Inflammatory macrophage treated with lipopolysaccharide for 4 hours (primary cell): ENCODE measurements at places on chromosomes 1 and 21.

GRCh38 chr21:21929789-21930188 lies 931.6 kb downstream of the NCAM2 start:
- no peak for DNase-seq

DNA sequence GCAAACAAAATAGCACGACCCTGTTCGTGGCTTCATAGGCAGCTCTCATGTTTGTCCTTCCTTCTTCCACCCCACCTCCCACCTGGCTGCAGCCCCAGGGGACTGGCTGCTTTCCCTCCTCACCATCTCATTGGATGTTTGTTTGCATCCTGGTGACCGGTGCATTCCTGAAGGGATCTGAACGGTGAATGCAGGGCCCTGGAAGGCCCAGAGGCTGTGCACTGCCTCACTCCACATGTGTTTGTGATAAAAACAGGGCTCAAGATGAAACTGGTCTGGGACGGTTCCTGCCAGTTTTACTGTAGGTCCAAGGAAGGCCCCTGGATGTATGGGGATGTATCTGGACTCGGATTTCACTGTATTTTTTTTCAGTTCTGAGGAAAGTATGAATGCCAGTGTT lies 42.8 kb downstream of the CNN3 start:
- no peak for DNase-seq

GRCh38 chr1:160130939-160131338 lies 15.4 kb downstream of the ATP1A2 start:
- no peak for DNase-seq

GRCh38 chr1:33181921-33182341 lies at the start of gene TRIM62:
TSS of gene TRIM62 (minus strand) at chr1:33182043. CDS start at chr1:33181432, 611 bp downstream.
- DNase-seq = peak; percentile 92

GRCh38 chr21:46151989-46152926 lies 3.1 kb downstream of the FTCD start:
- DNase-seq = no peak

GRCh38 chr1:239854922-239855321 lies 236.8 kb upstream of the FMN2 start:
- DNase-seq = no peak

GRCh38 chr1:38235705-38236104 lies 189.1 kb upstream of the POU3F1 start:
- DNase-seq = no peak

DNA sequence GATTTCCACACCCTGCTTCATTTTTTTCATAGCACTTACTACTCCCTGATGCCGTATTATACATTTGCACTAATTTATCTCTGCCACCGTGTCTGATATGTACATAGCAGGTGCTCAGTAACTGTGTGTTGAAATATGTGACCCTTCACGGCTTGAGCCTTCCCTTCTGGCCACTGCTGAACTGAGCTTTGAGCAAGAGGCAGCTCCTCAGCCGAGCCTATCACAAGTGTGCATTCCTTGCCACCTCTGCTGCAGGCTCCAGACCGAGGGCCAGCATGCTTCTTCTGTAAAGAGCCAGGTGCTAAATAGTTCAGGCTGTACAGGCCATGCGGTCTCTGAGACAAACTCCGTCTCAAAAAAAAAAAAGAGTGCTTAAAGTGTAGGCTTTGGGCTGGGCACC lies 22.6 kb downstream of the PLEKHM2 start:
- no peak for DNase-seq

GRCh38 chr1:228933753-228934152 lies 198.5 kb downstream of the RHOU start:
- no peak for DNase-seq

DNA sequence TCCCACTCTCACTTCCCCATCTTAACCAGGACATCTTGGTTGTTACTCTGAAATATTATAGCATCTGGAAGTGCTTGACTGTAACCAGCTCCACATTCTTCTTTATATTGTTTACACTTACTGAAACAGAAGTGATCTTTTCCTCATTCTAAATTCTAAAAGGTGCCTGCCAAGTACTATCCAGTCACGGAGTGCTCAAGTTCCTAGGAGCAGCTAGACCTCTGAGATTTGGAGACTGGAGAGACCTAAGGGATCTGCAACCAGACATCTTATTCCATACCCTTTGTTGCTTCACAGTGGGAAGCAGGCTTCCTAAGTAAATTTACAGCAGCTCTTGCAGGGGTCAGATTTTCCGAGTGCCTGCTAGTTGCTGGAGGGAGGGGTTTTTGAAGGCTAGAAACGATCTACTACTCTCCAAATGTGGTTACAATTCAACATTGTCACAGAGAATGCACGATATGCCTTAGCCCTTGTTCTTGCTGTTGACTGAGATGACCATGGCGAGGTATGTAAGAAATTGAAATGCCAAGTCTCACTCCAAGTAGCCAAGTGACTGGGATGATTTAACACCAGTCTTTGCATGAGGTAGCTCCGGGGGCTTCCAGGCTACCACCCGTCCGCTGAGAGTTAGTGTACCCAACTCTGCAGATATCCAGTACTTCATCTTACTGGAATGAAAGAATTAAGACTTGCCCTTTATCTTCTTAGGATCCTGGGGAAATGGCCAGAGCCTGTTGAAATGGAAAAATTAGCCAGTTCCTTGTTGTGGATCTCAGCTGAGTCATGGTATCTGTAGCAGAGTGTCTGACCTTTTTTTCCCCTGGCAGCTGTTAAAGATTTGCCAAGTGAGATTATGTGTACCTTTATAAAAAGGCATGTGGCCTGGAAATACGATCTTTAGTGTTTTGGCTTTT lies 150.8 kb downstream of the MAST2 start:
- no peak for DNase-seq

DNA sequence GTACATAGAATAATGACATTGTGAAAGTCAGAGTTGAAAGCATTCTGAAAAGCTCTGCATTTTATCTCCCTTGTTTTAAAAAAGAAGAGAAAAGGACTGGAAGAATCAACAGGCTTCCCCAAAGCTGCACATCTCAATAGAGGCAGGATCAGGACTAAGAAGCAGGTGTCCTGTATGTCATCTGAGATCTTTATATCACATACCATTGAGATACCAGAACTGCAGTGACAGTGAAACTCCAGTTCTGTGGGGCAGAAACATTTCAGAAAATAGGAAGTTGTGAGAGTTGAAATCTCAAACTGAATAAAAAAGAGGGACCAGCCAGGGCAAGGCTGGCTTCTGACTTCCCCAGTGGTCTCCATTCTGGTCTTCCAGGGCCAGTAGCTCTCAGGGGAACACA lies 33.0 kb upstream of the SH2D1B start:
- peak; percentile 19 for DNase-seq

DNA sequence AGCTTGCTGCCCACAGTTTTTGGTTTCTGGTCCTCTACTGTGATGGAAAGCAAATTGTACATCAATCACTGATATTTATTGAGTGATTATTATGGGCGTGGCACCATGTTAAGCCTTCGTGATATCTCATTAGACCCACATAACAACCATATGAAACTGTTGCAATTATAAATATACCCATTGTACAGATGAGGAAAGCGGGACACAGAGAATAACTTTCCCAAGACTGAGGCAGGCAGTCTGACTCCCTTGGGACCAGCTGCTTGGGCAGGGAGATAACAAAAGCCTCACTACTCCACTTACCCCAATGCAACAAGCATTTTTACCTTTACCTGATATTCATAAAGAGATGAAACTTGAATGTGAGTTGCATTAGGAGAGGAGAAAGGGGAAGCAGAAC lies 4.3 kb upstream of the CASZ1 start:
- no peak for DNase-seq

DNA sequence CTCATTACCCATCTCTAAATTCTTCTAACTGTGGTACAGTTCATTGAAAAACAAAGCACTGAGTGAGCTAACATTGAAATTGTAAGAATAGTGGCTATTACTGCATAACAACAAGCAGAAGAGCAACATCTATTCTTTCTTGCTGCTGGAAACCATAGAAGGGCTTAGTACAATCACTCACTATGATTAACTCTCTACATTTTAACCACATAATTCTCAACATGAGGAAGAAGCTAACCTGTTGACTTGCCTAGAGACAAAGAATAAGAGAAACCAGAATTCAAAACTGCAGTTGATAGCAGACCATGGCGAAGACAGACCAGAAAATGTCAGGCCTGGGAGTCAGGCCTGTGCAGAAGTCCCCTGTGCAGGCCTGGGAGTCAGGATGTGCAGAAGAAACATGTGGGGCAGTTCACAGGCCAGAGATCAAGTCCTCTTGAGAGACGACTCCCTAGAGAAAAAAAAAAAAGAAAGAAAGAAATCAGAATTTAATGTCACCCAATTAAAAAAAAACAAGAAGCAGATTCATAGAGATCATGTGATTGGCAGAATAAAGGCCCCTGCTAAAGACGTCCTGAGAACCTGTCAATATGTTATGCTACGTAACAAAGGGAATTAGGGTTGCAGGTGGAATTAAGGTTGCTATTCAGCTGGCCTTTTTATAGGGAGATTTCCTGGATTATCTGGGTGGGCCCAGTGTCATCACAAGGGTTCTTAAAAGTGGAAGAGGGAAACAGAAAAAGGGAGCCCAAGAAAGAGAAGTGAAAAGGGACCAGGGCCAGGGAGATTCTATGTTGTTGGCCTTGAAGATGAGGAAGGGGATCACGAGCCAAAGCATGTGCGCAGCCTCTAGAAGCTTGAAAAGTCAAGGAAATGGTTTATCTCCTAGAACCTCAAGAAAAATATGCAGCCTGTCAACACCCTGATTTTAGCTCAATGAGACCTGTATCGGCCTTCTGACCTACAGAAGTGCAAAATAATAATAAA lies 94.9 kb downstream of the MRPL39 start:
- DNase-seq = peak; percentile 49

- no peak for DNase-seq
Measured at GRCh38 chr21:45016406-45017038, 57.9 kb upstream of the ADARB1 start.

DNA sequence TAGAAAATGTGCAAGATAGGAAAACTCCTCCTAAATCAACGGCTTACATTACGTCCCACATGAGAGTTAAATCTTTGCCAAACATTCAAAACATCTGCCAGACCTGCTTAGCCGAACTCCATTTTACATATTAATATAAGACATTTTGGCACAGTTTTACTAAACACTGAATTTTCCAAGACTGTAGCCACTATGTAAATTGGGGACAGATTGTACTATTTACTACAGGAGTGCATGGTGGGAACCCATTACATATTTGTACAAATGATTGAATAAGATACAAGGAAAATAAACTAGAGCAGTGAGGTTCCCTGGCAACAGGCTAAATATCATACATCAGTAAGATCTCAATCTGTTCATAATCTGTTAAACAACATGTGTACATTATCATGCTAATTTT lies 1234.4 kb downstream of the KCNT2 start:
- DNase-seq = no peak

DNA sequence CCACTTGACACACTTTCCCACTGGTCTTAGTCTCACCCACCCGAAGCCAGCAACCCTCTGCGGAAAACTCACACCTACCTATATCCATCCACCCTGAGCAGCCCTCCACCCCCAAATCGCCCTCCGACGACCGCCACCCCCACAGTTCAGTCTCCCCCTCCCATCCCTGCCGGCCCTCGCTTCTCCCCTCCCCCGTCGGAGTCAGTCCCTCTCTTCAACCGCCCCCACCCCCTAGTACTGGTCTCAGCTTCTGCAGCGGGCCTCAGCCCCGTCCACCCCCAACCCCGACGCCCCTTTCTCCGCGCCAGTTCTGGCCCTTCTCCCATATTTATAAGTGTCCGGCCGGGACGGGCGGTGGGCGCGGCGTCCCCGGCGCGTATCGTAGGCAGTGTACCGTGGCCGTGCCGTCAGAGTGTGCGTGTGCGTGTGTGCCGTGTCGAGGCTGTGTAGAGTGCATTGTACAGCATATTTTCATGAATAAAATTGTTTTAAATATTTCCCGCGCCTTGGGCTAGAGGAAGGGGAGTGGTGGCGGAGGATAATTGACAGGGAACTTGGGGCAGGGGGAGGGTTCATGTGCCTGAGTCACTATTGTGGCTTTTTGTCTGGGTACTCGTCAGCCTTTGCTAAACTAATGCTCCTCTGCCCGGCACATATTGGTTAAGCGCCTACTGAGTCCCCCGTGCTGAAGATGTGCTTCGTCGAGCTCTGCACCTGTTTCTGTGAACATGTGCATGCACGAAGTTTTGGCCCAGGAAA lies 22.0 kb downstream of the FOXO6 start:
- DNase-seq = peak; percentile 29

DNA sequence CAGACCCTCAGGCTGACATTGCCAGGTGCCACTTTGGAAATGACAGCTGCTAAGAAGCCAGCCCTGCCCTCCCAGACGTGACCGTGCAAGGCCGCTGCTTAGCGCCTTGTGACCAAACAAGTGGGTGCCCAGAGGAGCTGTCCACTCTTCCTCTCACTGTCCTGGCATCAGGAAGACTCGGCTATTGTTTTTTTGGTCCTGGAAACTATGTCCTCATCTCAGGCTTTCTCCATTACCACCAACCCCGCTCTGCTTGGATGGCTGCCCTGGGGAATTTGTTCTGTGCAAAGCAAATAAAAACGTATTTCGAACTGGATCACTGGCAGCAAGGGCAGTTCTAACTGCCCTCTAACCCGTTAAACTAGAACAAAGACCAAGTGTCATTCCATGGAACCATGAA lies 13.7 kb upstream of the TENT5C start:
- DNase-seq = no peak

DNA sequence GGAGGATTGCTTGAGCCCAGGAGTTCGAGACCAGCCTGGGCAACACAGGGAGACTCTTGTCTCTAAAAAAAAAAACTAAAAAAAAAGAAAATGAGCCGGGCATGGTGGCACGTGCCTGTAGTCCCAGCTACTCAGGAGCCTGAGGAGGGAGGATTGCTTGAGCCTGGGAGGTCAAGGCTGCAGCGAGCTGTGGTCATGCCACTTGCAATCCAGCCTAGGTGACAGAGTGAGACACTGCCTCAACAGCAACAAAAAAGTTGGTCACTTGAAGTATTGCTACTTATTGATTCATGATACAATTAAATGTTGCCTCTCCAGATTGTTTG lies 57.9 kb upstream of the CXADR start:
- no peak for DNase-seq

- DNase-seq = no peak
Measured at GRCh38 chr21:43877936-43878575, 13.0 kb downstream of the AGPAT3 start.

- DNase-seq = no peak
Measured at GRCh38 chr21:39525129-39525528, 73.4 kb downstream of the SH3BGR start.

- no peak for DNase-seq
Measured at GRCh38 chr21:26447932-26448475, 125.1 kb downstream of the CYYR1 start.

- no peak for DNase-seq
Measured at GRCh38 chr1:171762143-171762563, 19.3 kb upstream of the METTL13 start.

DNA sequence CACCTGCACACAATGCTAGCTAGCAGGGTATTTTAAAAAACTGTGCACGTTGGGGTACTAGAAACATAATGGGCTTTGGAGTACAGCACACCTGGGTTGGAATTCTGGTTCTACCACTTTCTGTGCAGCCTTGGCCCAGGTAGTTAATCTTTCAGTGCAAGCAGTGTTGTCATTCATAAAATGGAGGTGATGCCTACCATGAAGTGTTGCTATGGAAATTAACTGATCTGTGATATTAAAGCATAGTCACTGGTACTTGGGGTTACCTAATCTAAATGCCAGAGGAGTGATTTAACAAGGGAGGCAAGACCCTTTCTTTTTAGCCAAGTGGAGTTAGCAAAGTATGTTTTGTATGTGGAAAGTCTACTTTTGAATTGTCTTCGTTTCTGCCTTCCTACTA lies 18.0 kb downstream of the ATP1B1 start:
- no peak for DNase-seq
